ENCODE measurements at places on chromosomes 7 and 10.

DNA sequence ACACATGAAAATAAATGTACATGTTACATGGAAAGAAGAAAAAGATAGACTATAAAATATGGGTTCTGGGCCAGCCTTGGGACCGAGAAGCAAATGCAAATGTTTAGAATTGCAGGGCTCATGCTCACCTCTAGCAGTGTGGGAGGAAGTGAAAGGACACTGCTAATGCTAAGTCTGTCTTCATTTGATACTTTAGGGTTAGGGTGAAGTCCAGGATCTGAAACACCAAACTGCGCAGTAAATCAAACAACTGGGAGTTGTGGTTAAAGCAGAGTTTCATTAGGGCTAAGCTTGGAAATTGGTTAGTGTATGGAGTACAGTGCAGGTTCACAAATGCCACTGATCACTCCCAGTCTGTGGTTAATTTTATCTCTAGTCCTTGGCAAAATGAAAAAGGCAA lies 73.2 kb upstream of the PDK4 start:
- DNase-seq: no peak

DNA sequence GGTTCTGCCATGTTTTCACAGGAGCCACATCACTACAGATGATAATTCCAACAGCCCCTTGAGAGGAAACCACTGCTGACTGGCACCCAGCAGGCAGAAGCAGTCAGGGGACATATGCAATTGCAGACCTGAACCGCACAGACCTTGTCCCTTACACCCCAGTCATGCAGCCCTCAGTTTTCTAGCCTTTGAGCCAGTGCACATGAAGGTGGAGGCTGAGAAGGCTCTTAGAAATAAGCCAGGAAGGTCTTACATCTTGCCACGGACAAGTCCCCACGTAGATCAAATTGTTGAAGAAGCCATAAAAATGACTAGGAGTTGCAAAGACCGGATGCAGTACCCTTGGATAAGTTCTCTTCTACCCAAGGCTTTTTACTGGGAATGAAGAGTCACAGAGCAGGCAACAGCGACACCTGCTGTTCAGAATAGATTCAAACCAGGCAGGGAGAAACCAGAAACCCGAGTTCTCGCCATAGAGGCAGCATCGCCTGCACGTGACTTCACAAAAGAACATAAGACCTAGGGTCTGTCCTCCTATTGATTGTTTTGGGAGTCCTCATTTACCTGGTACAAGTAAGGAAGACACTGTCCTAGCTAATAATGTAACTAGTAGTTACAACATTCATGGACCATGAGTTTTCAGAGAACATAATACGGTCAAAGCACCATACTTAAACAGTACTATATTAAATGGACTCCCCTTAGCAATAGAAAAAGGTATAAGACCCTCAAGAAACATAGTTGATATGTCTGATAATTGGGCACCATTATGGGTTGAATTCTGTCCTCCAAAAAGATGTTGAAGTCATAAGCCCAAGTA lies 11.1 kb downstream of the STEAP1B start:
- DNase-seq: peak; percentile 62

- no peak for DNase-seq
Observed at GRCh38 chr7:87213811-87214210, 5.7 kb downstream of the TMEM243 start.

DNA sequence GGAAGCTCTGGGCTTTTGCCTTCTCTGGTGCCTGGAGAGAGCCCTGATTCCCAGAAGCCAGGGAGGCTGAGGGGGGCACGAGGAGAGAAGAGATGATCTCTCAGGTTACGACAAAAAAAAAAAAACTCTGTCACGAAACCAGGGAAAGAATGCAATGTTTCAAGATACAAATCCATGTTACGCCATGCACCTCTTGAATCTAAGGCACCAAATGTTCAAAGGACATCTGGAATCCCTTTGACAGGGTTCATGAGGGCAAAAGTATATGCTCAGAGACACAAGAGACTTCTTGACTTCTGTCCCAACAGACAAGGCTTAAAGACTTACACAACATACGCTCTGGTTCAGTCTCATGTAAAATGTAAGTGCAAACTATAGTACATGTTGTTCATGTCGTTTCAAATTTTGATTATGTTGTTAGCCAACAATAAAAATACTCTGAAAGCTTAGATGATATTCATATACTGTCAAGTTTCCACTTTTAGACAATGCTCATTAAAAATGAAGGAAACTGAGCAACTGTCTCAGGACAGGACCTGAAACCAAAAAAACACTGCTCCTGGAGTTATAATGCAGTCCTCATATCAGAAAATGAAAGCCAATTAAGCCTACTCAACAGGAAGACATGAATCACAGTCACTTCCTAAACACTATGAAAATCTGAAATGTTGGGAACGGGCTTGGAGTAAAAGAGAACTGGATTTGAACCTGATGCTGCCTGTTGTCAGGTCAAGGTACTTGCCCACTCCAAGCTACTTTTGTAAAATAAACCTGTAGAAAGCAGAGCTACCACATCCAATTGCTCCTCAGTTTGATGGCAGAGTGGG lies 72.3 kb downstream of the CHCHD3 start:
- DNase-seq: no peak

DNA sequence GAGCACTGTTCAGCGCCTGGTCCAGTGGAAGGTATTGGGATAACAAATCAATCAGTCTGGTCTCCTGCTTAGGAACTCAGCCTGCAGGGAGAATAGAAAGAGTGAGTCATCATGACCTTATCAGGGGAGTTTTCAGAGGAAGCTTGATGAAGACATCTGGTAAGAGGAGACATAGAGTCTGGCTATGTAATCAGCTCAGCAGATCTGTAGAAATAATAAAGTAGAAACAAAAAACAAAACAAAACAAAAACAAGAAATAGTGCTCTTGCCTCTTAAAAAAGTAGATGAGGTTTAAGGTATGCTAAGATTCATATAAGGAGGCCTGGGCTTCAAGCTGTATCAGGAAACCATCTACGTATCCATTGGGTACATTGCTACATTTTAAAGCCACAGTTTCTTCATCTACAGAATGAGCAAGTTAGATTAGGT lies 14.4 kb downstream of the TAS2R41 start:
- DNase-seq: no peak

- no peak for DNase-seq
Observed at GRCh38 chr10:131810805-131811629, 89.8 kb upstream of the PPP2R2D start.

- DNase-seq: no peak
Observed at GRCh38 chr7:22765609-22766008, 38.6 kb downstream of the IL6 start.

DNA sequence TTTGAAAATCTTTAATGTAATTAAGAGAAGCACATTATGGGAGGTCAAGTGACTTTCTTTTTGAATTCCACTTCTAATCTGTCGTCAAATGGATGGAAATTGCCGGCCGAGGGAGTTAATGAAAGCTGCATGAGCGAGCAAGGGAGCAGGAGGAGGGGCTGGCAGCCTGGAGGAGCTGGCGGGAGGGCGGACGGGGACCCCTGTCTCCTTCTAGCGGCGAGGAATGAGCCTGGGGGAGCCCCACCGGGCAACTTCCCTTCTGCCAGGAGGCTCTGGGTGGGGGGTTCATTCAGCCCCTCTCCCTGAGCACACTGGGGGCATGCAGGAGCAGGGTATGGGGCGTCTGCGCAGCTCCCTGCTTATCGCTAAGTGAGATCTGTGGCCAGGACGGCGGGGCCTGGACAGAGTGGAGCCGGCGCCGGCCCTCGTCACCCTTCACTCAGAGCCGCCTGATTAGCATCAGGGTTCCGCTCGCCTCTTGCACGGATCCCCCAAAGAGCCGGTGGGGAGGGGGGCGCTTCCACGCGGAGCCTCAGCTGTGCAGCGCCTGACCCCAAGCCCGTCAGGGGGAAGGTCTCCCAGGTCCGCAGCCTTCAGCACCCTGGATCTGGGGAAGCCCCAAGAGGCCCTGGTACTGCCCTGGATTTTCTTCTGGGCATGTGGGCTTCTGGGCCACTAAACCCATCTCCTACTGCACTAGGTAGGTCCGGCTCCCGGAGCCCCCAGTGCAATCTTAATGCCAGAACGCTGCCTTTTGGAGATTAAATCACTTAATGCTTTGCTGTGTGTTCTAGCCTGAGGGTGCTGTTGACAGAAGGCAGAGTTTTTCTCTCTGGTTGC lies 680.8 kb downstream of the LRMDA start:
- peak; percentile 22 for DNase-seq

DNA sequence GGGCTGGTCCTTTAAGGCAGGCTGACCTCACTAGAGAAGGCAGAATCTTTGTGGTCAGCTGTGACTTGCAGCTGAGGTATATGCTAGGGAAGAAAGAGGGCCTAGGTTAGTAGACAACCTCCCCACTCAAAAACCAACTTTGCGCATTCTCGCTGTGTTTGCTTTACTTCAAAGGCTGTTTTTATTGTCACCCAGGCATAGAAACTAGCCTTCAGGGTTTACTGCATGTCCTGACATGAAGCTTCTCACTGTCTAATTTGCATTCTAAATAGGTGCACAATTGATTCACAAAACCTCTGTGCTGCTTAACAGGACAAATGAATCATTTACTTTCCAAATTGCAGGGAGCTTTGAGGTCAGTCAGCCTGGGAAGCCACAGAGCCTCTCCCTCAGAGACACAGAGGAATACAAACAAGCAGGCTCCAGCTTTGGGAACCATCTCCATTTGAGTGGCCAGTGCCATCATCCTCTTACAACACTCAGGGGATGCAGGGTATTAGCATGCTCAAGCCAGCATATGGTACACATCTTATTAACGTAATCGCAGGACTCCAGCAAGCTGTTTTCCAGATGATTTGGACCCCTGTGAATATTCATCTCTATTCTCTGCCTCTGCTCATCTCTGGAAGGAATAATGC lies 596.4 kb upstream of the GHITM start:
- DNase-seq: no peak

DNA sequence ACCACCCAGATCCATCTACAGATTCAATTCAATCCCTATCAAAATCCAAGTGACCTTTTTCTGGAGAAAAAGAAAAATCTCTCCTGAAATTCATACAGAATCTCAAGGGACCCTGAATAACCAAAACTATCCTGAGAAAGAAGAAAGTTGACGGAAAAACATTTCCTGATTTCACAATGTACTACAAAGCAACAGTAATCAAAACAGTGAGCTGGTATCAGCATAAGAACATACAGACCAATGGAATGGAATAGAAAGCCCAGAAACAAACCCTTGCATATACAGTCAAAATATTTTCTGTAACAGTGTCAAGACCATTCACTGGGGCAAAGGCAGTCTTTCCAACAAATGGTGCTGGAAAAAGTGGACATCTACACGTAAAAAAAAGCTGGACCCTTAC lies 89.9 kb downstream of the JMJD1C start:
- no peak for DNase-seq

DNA sequence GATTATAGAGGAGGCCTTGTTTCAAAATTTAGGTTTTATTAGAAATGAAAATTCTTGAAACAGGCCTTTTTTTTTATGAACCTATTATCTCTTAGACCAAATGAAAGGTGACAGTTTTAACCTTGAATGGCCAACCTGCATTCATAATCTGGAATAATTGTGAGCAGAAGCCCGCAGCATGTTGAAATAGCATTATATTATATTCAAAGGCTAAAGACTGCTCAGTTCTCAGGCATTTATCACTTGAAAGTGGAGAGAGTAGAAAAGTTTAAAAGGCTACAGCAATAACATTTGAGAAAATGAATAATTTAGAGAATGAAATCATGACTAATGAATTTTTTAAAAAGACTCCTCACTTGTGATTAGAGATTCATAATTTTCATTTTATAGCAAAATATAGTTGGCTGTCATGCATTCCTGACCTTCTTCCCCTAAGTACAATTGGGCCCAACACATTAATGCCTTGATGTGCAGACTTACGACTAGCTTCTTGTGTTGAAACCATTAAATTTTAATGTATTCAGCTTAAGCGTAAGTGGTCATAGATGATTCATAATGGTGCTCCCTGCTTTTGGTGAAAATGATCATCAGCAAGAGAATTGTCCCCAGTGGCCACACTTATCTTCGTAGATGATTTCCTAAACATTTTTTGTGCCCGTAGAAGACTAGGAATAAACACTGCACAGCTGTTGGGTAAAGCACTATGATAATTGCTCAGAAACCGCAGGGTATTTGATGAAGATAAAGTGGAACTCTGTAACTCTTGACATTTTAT lies 346.6 kb upstream of the BMPER start:
- no peak for DNase-seq

- peak; percentile 14 for DNase-seq
Observed at GRCh38 chr10:113216102-113216501, 266.1 kb downstream of the TCF7L2 start.

- DNase-seq: peak; percentile 91
Observed at GRCh38 chr7:142389544-142389943, 131.7 kb upstream of the PRSS58 start.

DNA sequence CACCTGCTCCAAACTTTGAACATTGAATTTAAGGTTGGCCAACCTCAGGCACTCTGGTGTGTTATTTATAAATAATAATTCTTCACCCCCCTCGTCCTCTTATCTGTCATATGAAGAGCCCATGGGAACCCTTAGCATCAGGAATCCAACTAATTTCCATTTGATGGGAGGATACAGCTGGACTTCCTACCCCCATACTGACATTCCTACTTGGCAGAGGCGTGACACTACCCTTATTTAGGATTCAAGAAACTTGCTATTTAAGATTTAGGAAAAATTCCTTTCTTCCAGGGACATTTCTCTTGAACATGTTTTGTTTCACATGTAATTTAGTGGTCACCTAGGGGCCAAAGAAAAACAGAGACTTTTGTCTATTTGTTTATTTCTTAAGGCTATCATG lies 171.9 kb upstream of the NRP1 start:
- no peak for DNase-seq

DNA sequence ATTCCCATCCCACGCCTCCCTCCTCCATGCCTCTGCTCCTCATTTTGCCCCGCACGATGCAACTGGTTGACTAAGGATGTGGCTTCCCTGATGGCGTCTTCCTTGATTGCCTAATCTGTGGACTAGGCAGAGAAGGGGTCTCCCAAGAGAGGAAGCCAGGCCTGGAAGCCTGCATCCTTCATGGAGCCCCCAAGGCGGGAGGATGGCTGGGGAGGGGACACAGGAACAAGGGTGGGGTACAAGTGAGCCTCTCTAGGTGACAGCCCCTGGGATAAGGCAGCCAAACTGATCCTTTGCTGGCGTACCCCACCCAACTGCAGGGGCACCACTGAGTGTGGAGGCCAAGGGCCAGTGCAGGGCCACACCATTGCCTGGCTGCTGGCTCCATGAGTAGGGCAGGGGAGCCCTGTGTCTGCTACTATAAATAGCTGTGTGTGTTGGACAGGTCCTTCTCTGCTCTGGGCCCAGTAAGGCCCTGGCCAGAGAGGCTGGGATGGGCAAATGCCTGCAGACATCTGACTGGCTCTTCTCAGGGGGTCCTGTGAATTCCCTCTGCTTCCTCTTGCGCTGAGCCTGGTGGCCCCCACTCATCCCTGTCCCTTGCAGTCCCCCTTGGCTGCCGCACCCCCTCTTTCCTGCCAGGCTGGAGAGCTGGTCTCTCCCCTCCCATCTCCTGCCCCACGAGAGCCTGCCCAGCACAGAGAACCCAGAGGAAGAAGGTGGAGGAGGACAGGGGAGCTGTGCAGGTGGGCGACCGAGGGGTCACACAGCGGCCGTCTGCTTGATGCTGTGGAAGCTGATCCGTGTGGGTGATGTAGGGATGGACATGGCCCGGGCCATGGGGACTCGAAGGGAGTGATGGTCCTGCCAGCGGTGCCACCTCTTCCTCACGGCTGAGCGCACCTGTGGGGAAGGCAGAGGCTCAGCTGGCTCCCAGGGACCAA lies 29.3 kb downstream of the CRHR2 start:
- DNase-seq: no peak

All from large intestine (tissue), 12 donors.